ENCODE measurements at places on chromosomes 3 and 15.

DNA sequence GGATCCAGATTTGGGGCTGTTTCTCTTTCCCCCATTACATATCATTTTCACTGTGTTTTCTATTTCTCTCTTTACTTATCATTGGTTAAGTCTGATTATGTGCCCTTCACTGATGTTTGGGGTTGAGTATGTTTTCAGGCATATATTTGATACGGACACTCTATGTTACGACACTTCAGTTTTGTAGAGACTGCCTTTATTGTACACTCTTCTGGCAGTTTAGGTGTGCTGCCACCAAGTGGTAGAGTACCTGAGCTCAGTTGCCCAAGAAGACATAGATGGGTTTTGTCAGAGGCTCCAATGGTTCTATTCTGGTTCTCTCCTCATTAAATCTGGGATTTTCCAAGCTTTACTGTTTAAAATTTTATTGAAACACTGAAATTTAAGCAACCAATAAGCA, 255.0 kb upstream of the ROPN1 start:
- no peak for DNase-seq

- DNase-seq = no peak
These were observed 53.4 kb upstream of the ATP2B2 start for GRCh38 chr3:10558736-10559135.

DNA sequence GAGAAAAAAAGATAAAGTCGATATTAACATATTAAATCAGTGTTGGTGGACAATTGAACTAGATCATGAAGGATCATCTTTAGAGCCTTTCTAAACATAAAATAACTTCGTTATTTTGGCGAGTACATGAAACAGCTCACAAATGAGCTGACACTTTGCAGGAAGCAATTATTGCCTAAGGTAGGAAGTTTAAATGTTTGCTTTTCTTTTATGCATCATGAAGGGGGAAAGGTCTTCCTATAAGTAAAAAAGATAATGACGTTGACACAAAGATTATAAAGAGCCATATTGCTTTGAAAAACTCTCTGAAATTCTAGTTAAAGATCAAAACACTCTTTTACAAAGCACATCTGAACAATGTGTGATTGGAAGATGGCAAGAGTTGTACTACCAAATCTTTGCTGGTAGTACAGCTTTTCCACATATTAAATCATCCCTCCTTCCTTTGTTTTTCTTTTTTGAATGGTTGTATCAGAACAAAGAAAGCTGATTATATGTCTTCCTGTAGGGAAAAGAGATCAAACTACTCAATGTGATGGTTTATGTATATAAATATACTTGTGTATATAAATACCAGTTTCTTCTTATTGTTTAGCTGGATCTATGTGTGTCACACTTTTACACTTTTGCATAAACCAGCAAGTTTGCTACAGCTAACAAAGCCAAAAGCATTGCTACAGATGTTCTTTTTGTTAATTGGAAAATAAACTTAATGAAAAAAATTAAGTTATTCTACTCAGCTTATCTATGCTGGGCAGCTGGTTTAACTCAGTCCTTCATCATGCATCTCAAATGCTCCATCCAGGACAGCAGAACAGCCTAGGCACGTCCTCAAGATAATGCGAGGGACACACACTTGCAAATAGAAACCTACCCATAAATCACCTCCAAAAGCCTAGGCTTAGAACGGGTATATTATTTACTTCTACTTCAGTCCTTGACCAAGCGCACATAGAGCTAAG, 850.8 kb upstream of the ROBO1 start:
- DNase-seq = no peak

DNA sequence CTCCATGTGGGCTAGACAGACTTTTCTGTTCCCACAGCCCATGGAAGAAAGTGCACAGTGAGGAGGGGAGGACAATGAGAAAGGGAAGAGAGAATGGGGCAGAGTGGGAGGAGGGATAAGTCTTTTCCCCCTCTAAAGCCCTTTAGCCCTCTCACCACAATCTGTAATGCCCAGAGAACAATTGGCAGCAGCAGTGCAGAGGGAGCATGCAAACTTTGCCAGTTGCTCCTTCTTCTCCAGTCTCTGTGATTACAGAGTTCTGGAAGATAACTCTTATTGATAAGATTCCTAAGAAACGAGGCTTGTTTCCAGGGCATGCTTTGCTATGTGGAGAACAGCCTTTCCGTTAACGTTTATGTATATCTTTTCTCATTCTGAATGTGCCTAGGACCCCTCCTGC, 50.0 kb upstream of the FMN1 start:
- DNase-seq = no peak

GRCh38 chr3:103365467-103365866, 930.7 kb downstream of the ZPLD1 start:
- no peak for DNase-seq

DNA sequence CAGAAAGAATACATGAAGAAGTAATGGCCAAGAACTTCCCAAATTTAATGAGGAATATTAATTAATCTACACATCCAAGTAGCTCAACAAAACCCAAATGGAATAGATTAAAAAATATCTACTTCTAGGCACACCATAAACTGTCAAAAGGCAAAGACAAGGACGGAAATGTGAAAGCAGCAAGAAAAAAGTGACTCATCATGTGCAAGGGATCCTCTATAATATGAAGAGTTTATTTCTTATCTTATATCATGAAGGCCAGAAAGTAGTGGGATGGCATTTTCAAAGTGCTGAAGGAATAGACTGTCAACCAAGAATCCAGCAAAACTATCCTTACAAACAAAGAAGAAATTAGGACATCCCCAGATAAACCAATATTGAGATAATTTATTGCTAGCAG, 73.9 kb upstream of the PRICKLE2 start:
- no peak for DNase-seq

DNA sequence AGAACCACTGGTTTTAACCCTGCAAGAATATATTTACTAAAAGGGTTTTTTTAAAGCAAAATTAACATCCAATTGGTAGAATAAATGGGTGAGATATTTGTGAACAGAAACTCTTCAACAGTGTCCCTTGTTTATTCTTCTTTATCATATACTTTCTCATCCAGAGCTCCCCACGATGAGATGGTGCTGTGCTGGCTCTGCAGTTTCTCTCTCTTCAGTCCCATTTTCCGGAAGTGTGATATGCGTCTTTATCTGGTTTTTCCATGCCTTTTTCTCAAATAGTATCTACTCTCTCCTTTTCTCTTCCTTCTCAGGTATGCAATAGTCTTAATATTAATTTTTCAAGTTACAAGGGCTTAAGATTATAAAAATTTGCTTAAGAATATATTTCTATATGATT, 1.5 kb downstream of the EAF2 start:
- DNase-seq = no peak

- no peak for DNase-seq
These were observed 18.3 kb downstream of the TGM4 start for GRCh38 chr3:44892689-44893088.
